Caco-2 (cell line): ENCODE measurements at places on chromosomes 11 and 22.

DNA sequence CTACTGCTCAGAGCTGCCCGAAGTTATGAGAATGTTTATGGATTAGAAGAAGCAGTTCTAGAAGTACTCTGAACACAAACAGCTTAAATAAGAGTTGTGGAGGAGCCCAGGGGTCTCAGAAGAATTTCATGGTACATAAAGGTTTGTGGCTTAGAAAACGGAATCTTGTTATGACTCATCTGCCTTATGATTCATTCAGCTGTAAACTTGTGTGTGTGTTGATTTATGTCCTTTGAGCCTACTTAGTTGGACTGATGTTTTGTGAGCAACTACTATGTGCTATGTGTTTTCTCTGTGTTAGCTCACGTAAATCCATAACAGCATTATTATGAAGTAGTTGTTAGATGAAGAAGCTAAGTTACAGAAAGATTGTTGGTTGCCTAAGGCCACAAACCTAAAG is 203.7 kb downstream of the PGR start:
- no peak for DNase-seq

- peak; percentile 86 for DNase-seq
Observed at GRCh38 chr22:21938071-21938822, 14.4 kb downstream of the PPM1F start.

DNA sequence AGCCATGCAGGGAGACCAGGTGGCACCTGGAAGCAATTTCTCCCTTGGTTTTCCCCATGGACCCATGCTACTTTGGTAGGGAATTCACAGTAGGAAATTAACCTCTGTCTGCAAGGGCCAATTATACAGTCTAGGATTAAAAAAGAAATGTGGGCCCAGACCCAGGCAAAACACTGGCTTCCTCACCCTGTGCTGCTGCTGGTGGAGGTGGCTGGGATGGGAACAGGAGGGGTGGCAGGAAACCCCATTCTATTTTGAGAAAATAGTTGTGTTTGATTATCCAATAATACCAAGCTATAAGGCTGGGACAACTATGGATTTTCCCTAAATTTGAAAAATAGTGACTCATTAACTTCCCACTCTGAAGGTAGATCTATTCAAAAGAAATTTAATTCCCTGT is 417.0 kb upstream of the NARS2 start:
- no peak for DNase-seq

DNA sequence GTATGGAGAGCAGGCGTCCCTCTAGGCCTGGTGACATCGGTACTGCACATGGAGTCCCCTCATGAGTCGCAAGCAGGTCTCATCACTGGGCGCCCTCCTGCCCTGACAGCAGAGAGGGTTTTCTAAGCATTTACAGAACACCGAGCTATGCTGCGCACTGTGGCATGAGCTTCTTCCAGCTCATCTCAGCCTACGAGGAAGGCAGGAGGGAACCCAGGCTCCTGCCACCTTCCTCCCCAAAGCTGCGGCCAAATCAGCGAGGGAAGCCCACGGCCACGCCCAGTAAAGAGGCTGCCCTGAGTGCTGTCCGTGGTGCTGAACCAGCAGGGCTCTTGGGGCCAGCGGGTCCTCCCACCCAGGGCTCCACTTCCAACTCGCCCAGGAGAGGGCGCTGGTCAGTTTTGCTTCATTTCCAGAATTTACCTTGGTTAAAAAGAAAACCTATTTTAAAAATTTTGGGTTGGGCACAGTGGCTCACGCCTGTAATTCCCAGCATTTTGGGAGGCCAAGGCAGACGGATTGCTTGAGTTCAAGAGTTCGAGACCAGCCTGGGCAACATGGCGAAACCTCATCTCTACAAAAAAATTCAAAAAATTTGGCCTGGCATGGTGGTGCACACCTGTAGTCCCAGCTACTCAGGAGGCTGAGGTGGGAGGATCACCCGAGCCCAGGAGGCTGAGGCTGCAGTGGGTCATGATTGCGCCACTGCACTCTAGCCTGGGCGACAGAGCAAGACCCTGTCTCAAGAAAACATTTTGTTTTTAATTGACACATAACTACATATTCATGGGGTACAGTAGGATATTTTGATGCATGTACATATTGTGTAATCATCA is 34.2 kb downstream of the PHF21B start:
- DNase-seq: peak; percentile 85

- no peak for DNase-seq
Observed at GRCh38 chr22:22111267-22111751, 128.7 kb upstream of the TOP3B start.

DNA sequence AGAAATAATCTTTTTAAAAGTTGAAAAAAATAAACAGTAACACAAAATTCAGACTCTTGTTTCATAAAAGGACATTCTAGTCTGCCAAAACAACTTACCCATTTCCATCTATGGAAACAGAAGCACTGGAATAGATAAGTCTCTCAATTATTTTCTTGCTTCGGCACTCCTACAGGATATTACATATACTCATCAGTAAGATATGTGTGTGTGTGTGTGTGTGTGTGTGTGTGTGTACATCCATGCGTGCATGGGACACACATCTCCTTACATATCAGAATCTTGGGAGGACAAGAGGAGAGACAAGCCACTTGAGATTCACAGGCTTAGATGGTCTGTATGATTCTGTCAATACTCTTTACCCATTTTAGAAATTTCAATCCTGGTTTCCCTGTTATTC is 144.6 kb downstream of the ATG16L2 start:
- no peak for DNase-seq

DNA sequence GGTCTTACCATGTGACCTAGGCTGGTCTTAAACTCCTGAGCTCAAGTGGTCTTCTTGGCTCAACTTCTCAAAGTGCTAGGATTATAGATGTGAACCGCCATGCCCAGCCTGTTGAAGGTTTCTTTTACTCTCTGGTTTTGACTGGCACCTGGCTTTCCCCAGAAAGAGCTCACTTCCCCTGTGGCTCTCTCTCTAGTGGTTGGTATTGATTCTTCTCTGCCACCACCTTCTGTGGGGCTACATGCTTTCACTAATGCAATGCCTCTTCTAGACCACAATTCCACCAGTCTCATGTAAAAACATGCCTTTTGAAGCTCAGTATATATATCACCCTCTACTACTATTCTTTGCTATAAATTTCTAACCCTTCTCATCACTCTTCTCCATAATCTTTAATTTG is 67.2 kb downstream of the CCDC83 start:
- no peak for DNase-seq

DNA sequence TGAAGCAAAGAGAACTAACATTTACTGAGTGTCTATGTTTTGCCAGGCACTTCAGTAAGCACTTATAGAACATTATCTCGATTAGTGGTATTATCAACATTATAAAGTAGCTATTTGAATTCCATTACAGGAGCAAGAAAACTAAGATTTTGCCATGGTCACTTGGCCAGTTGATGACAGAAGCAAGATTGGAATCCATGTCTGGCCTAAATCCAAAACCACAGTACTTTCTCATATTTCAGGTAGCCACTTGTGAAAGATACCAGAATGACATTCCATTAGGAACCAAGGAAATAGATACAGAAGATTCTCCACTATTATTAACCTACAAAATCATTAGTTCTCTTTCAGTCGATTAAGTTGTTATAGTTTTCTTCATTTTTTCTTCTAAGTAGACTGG is 691.0 kb upstream of the API5 start:
- DNase-seq: no peak

- DNase-seq: peak; percentile 93
Observed at GRCh38 chr11:2156416-2157182, 4.4 kb downstream of the INS start.

GRCh38 chr11:699753-700152 is 4.1 kb downstream of the TMEM80 start:
- DNase-seq: no peak

- no peak for DNase-seq
Observed at GRCh38 chr11:110891411-110891810, 179.2 kb upstream of the ARHGAP20 start.

DNA sequence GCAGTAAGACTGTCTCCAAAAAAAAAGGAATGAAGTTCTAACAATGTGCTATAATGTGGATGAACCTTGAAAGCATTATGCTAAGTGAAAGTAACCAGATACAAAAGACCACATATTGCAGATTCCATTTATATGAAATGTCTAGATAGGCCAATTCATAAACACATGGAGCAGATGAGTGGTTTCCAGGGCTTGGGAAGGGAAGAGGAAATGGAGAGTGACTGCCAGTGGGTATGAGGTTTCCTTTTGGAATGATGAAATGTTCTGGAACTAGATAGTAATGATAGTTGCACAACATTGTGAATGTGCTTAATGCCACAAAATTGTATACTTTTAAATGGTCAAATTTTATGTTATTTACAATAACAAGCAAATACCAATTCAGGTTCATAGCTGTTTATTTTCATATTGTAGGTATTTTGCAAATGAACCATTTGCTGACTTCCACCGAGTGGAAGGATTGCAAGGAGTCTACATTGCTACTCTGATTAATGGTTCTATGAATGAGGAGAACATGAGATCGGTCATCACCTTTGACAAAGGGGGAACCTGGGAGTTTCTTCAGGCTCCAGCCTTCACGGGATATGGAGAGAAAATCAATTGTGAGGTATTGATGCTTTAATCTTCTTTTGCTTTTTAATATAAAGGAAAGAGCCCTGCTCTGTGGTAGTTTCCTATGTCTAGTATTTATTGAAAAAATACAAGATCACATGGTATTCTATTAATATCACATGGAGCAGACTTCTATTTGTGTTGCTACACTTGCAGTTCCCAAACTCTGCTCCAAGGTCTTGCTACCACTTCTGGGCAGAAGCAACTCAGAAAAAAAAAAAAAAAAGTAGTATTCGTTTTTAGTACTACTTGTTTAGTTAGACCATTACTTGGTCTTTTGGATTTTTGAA is 67.7 kb upstream of the SORL1-AS1 start:
- no peak for DNase-seq

GRCh38 chr11:102926961-102927623 is 28.4 kb downstream of the MMP13 start:
- DNase-seq: no peak

- no peak for DNase-seq
Observed at GRCh38 chr11:32840587-32840986, 10.9 kb downstream of the PRRG4 start.

GRCh38 chr11:59968395-59968783 is 4.6 kb downstream of the OOSP4A start:
- no peak for DNase-seq
